ENCODE measurements at places on chromosomes 5 and 9.

GRCh38 chr9:112224401-112225289, 49.5 kb upstream of the SUSD1 start:
- DNase-seq = no peak

GRCh38 chr5:124963236-124963919, 216.9 kb upstream of the ZNF608 start:
- no peak for DNase-seq

DNA sequence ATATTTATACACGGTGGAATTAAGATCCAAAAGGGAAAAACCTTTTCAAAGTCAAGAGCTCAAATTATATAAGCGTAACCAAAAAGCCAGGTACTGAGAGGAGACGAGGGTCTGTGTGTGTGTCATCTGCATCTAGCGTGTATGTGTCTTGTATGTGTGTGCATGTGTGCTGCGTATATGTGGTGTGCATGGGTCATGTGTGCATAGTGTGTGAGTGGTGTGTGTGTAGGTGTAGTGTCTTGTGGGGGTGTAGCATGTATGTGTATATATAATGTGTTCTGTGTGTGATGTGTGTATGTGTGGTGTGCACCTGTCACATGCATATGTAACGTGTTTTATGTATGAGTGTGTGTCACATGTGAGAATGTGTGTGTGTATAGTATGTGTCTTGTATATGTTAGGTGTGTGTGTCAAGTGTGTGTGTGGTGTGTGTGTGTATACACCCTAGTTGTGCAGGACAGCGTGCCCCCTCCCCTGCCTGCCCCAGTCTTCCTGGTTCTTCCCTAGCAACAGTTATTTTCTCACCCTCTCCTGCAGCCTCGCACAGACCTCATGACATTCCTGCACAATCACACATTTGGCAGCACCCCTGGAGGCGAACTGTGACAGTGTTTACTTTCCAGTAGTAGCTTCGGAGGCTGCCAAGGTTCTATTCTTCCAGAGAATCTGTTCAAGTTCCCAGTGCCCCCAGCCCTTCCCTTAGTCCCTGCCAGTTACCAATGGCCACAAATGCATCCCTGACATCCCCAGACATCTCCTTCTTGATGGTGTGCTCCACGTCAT, 27.1 kb upstream of the TNIP1 start:
- no peak for DNase-seq

GRCh38 chr5:152400846-152401245, 4.2 kb downstream of the NMUR2 start:
- DNase-seq = no peak

DNA sequence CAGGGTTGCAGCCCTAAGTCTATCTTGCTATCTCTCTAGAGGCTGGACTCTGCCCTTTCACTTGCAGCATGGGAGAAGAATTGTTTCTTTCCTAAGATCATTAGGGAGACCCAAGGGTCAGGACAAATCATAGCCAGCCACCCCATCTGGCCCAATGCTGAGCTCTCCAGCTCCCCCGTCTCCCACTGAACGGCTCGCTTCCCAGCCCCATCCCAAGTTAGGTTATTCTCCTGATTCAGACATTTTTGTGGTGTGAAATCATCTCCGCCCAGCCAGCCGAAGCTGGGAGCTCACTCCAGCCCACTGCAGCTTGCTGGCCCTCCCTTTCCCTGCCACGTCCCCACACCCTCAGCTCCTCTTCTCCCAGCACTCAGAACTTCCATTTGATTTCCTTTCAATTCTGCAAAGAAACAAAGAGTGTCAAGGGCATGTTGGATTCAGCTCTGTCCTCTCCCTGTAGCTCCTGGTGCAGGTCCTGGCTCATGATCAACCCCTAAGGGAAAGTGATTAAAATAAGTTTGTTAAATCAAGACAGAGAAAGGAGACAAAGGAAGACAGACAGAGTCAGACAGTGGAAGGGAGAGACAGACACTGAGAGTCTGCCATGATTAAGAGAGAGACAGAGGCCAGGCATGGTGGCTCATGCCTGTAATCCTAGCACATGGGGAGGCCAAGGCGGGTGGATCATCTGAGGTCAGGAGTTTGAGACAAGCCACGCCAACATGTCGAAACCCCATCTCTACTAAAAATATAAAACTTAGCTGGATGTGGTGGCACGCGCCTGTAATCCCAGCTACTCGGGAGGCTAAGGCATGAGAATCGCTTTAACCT, 12.6 kb upstream of the SPARC start:
- no peak for DNase-seq

GRCh38 chr5:169901896-169902295, 78.4 kb downstream of the INSYN2B start:
- DNase-seq = no peak

Measured in stimulated activated CD8-positive, alpha-beta memory T cell treated with anti-CD3 and anti-CD28 coated beads, Interleukin-4, amount 100 ng/mL, for 4 hours (primary cell).